ENCODE measurements at places on chromosomes 5 and 9.

GRCh38 chr9:37187713-37188439 lies 67.5 kb downstream of the ZCCHC7 start:
- DNase-seq, result no peak

DNA sequence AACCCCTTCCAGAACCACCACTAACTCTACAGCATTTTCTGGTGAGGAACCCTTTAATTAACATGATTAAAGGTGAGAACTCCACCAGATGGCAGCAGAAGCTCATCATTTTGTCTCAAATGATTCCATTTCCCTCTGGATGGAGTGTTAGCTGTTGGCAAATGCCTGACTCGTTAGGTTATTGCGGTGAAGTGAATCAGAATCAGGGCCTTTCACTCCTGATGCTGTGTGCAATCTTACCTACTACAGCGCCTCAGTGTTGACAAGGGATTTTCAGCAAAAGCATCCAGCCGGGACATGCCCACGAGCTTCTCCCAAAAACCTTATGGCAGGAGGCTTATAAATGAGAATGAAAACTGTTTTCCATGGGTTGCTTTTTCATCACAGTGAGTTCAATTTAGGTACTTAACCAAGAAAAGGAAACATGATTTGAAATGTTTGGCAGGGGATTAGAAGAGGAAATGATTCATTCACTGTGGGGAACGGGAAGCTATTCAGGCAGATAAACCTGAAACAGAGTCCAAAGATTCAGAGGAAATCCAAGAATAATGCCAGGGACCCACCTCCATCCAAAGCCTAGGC lies 48.0 kb upstream of the CAST start:
- DNase-seq, result peak; percentile 52

- no peak for DNase-seq
Measured at GRCh38 chr9:121604654-121605053, 46.8 kb upstream of the DAB2IP start.

- DNase-seq, result no peak
Measured at GRCh38 chr5:141640051-141640415, 3.2 kb downstream of the RELL2 start.

DNA sequence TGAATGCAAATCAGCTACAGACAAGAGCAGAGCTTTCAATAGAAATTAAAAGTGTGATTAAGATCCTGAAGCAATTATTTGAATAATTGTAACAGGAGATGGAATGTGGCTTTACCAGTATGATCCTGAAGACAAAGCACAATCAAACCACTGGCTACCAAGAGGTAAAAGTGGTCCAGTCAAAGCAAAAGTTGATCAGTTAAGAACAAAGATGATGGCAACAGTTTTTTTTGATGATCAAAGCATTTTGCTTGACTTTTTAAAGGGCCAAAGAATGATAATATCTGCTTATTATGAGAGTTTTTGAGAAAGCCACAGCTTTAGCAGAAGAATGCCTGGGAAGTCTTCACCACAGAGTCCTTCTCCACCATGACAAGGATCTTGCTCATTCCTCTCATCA lies 409.2 kb downstream of the CSNK1G3 start:
- no peak for DNase-seq
